ENCODE measurements at places on chromosomes 12 and 14. TPM values are rescaled to one million over a fixed set of nuclear protein-coding genes. Genes with fewer than 3 reads are reported as not detected.

DNA sequence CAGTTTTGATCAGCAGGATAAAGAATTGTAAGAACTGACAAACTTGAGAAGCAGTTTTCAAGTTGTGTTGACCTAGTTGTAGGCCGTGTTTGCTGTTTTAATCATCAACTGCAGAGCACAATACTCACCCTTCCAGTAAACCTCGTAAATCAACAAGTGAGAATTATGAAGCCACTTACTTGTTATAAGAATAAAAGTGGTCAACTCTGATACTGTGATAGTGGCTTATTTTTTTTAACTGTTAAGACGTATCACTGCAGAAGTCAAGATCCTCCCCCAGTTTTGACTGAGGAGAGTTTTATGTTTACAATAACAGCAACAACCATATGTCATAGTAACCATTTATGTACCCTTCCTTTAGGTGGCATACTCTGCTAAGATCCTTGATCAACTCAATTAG lies 100.8 kb upstream of the DACT1 start:
- DNase-seq: no peak

SCYL2 gene
- polyA plus RNA-seq: 52.9 TPM

KRT78 gene
- polyA plus RNA-seq: not detected

GRCh38 chr14:104307627-104308401 lies 169.4 kb downstream of the KIF26A start:
- DNase-seq: no peak

GRCh38 chr12:93163260-93164036 lies 214.3 kb upstream of the NUDT4 start:
- no peak for DNase-seq

LRRC10 gene
- not detected for polyA plus RNA-seq

DNA sequence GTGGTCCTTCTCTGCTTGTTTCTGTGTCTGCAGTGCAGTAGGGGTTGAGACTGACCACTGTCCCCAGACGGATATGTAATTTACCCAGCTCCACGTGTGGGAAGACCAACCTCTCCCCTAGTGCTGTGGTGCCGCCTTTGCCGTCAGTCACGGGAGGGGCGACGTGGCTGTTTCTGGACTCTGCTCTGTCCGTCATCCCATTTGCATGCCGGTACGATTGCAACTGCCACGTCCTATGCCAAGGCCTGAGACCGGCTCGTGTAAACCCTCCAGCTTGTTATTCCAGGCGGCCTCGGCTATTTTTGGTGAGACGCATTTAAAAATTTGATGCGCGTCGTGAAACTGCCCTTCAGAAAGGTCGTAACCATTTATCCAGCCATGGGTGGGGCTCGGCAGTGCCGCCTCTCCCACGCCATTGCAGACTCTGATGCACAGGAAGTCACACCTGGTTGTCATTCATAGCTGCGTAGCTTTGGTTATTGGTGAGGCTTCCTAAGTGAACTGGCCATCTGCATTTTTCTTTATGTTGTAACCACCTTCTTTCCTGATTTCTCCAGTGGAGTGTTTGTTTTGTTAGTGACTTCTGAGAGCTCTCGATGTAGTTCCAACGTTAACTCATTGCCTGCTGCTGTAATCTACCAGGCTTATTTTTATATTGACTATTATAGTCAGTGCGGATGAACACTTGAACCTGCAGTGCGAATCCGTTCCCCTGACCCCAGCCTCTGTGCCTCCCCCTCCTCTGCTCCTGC lies 75.1 kb downstream of the ADGRD1 start:
- no peak for DNase-seq

KLHL33 gene
- 0.64 TPM for polyA plus RNA-seq

DNA sequence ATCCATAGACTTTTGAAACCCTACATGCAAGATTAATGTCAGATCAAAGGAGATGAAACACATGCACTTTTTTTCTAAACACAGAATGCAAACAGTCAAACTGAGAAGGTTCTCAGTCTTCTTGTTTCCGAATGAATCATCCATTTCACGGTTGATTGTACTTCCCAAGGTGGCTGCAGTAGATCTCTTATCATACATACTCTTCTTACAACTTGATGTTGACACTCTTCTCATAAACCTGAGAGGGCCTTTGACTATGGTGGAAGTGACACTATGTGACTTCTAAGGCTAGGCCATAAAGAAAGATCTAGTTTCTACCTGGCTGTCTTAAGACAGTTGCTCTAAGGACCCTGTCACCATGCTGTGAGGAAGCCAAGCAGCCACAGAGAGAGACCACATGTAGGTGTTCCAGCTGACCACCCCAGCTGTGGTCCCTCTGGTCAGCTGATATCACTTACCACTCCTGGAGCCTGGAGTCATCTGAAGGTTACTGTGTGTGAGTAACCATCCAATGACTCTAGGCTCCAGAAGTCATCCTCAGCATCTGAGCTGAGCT lies 67.2 kb upstream of the HMGA2 start:
- no peak for DNase-seq

DNA sequence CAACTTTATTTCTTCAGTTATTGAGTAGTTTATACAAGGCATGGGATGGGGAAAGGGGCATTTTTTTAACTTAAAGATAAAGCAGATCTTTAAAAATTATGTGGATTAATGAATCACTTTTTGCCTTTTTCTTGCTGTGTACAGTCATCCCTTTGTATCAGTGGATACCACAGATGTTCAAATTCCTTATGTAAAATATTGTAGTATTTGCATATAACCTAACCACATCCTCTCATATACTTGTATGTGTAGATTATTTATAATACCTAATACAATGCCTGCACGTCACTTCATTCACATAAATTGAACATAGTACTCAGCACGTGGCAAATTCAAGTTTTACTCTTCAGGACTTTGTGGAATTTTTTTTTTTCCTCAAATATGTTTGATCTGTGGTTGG lies 66.5 kb upstream of the MON2 start:
- no peak for DNase-seq

- DNase-seq: no peak
These were observed 28.5 kb upstream of the CIPC start for GRCh38 chr14:77069551-77069950.

DNA sequence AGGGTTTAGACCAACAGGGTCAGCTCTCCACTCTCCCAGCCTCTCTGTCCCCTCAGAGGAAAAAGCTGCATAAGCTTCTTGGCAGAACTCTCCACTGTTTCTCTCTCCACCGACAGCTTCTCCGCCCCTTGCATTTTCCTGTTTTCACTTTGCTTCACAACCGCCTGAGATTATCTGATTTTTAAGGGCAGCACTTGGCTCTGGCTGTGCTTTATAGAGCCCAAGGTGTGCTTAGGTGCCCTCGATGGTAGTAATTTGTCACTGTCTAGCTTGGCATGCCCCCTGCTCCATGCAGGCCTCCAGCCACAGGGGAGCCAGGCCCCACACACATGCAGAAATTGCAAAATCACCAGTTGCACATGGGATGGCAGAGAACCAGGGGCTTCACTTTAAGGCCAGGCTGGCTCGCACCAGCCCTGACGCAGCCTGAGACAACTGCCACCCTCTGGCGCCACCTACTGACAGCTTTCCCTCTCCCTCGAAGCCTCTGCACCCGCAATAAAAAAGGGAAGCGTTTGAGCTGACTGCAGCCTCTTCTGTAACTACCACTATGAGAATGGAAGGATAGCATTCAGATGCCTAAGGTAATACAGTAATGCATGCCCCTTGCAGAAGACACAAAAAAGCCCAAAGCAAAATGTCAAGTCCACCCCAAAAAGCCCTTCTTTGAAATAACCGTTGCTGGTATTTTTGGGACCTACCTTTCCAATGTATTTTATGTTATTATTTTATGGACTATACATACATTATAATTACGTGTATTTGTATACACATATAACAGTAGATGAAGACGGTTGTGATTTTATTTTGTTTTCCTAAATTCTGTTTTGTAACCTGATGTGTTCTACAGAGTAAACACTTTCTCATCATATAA lies 32.0 kb upstream of the RIMBP2 start:
- peak; percentile 62 for DNase-seq

DNA sequence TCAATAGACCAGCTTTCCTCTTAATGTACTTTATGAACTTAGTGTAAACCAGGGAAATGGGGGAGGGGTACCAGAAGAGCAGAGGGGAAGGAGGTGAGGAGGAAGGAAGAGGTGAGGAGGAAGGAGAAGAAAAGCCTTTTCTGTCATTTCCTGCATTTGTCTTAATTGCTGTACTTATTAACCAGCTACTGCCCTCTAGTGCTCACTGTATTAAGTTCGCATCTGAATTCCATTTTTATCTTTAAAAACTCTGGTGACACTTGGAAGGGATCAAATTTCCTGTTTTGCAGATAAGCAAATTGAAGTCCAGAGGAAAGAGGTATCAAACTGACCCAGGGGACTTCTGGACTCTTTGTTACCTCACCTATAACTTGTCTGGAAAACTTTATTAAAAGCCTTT lies 22.2 kb downstream of the MANSC1 start:
- DNase-seq: no peak

MYL2 gene
- 1.5 TPM for polyA plus RNA-seq

- DNase-seq: no peak
These were observed 754 bp downstream of the ATG14 start for GRCh38 chr14:55410876-55411275.

- no peak for DNase-seq
These were observed 131.0 kb downstream of the NCOR2 start for GRCh38 chr12:124436366-124436765.

NPFF gene
- not detected for polyA plus RNA-seq

GRCh38 chr14:79613625-79614024 lies 597.7 kb downstream of the DIO2 start:
- no peak for DNase-seq

DNA sequence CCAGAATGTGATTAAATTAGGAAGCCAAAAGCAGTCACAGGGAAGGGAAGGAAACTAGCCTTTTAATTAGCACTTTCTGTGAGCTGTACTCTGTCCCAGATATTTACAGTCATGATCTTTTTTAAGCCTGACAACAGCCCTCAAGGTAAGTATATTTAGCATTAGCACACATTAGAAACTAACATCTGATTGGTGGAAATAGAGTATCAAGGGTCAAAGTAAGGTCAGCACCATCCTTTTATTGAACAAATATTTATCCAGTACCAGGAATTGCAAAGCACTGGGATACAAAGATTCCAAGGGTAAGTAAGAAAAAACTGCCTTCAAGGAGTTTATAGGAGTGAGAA lies 28.2 kb downstream of the RPGRIP1 start:
- peak; percentile 4 for DNase-seq

DNA sequence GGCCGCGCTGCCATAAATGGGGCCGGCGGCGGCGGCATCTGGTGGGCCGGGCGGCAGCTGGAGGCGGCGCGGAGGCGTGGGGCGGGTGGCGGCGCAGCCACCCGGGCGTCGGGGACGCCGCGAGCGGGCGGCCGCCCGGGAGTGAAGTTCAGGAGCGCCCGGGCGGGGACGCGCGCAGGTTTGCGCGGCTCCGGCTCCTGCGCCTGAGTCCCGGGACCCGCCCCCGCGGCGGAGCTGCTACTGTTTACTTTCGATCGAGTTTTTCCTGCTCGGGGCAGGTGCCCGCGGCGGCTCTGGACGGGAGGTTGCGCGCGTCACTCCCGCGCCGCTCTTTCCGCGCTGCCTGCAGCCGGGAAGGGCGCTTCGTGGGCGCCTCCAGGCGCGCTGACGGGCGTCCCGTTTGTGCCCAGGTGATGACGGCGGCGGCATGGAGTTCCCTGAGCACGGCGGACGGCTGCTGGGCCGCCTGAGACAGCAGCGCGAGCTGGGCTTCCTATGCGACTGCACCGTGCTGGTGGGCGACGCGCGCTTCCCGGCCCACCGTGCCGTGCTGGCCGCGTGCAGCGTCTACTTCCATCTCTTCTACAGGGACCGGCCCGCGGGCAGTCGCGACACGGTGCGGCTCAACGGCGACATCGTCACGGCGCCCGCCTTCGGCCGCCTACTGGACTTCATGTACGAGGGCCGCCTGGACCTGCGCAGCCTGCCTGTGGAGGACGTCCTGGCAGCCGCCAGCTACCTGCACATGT lies at the start of gene ZBTB42:
TSS of gene ZBTB42 (plus strand) at position 331 of the 749 bp plus-strand sequence. CDS start at position 428, 97 bp downstream.
- peak; percentile 87 for DNase-seq

GRCh38 chr14:75081660-75082229 lies 12.3 kb downstream of the ZC2HC1C start:
- DNase-seq: no peak

SERPINA10 gene
- polyA plus RNA-seq: 0.90 TPM

KCNH3 gene
- 2.2 TPM for polyA plus RNA-seq

COQ10A gene
- polyA plus RNA-seq: 12.1 TPM

- DNase-seq: no peak
These were observed 230.4 kb downstream of the SSPN start for GRCh38 chr12:26425587-26426260.

- no peak for DNase-seq
These were observed 6.1 kb downstream of the CEP170B start for GRCh38 chr14:104871145-104871655.

GRCh38 chr12:53045696-53046045 lies 4.2 kb upstream of the TNS2 start:
- DNase-seq: no peak

- peak; percentile 26 for DNase-seq
These were observed 512 bp downstream of the POU6F1 start for GRCh38 chr12:51217133-51217967.

DNA sequence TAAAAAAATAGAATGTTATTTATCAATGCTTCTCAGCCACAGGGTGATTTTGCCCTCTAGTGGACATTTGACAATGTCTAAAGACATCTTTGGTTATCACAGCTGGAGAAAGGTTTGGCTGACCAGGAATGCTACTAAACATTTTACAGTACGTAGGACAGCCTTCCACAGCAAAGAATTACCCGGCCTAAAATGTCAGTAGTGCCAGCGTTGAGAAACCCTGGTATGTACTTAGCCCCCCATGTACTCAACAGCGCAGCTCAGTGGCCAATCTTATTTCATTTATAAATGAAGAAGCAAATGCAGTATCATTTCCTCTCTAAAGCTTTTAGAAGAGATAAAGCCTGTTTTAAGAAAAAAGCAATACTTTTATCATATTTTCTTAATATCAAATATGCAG lies 5.8 kb downstream of the MARK3 start:
- no peak for DNase-seq

CLEC7A gene
- 8.3 TPM for polyA plus RNA-seq

DNA sequence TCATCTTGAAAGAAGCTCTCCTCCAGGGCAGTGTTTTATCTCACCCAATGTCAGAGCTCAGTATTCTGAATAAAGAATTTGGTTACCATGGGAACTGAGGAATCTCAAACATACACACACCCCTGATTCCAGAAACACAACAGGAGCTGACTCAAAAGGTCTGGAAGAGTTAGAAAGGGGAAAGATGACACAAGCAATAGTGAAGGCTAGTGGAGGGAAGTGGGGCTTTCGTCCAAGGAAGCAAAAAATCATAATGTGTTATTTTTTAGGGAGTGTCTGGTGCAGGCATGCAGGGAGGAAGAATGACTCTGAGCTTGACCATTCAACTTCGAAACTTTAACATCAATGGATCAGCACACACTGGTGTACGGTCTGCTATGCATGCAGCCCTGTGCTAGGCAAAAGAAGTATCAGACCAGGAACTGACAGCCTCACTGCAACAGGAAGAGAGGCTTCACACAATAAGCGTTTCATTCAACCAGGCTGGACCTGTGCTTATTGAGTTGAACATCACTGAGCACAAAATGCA lies 20.3 kb downstream of the HEBP1 start:
- DNase-seq: peak; percentile 38

GRCh38 chr12:62317017-62317416 lies 56.8 kb downstream of the USP15 start:
- no peak for DNase-seq

LRRIQ1 gene
- polyA plus RNA-seq: 0.49 TPM

Measured in large intestine (tissue), 12 donors.